ENCODE measurements at places on chromosomes 12 and 14.

- peak; percentile 33 for DNase-seq
Observed at GRCh38 chr12:7806863-7807487, 17.8 kb downstream of the NANOG start.

DNA sequence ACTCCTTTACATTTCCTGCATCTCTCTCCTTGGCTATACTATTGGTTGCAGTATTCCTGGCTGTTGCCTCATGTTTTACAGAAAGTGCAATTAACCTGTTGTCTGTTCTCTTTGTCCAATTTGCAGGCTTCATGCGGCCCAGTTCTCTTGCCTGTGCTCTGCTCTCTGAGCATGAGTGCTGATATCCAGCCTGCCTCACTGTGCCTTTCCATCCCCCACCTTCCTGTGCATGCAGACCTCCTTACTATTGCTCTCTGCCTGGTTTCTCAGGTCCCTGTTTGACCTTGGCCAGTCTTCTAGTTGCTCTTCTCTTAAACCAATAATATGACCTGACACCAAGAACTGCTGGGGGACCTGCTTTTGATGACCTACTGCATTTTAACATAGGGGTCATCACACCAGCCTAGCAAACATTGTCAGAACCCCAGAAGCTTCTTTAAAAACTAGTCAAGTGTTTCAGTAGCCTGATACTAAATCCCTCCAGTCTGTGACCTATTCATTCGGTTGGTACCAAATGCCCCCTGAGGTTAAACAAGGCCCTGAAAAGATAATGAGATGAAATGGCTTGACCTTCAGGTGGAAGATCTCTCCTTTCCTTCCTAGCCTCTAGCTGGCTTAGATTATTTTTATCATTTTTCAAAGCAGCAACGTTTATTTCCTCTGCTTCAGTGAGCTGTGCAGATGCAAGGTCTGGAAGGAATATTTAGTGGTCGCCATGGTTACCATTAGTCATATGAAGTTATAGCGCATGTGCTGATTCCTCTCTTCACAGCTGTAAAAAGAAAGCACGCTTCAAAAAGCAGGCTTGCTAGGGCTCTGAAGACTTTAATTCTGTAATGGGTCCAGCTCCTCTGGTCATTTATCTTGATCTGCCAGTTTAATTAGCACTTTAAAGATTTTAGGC lies 216.5 kb downstream of the PHLDA1 start:
- no peak for DNase-seq

- no peak for DNase-seq
Observed at GRCh38 chr12:24977060-24977459, 28.2 kb upstream of the BCAT1 start.

DNA sequence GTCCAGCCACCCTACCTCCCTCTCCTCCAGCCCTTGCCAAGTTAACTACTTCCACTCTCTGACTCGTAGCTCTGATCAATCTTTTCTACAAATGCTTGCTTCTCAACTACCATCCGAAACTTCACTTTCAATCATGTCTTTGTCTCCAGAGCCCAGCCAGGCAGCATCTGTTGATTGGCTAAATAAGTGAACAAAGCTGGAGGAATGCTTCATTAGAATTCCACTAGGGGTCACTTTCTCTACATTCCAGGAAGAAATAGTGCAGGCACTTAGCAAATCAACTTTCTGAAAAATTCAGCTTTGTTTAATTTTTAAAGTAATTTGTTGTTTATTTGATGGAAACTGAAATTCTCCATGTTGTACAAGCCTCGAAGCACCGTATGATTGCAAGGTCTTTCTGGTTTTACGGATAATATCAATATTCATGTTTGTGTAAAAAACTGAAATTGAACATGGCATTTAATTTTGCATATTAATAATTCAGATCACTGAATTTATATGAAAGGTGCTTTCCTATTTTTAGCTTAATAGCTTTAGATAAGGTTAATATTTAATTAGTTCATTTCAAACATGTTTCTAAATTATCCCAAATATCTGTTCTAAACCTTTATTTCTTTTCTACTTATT lies 32.4 kb upstream of the HELB start:
- DNase-seq, result no peak

Measured in activated naive CD8-positive, alpha-beta T cell treated with anti-CD3 and anti-CD28 coated beads, Interleukin-2, amount 50 U/mL, for 16 hours (primary cell).